ENCODE measurements at places on chromosomes 5 and 9.

GRCh38 chr9:26891726-26892125 lies 876 bp downstream of the CAAP1 start:
- no peak for DNase-seq

DNA sequence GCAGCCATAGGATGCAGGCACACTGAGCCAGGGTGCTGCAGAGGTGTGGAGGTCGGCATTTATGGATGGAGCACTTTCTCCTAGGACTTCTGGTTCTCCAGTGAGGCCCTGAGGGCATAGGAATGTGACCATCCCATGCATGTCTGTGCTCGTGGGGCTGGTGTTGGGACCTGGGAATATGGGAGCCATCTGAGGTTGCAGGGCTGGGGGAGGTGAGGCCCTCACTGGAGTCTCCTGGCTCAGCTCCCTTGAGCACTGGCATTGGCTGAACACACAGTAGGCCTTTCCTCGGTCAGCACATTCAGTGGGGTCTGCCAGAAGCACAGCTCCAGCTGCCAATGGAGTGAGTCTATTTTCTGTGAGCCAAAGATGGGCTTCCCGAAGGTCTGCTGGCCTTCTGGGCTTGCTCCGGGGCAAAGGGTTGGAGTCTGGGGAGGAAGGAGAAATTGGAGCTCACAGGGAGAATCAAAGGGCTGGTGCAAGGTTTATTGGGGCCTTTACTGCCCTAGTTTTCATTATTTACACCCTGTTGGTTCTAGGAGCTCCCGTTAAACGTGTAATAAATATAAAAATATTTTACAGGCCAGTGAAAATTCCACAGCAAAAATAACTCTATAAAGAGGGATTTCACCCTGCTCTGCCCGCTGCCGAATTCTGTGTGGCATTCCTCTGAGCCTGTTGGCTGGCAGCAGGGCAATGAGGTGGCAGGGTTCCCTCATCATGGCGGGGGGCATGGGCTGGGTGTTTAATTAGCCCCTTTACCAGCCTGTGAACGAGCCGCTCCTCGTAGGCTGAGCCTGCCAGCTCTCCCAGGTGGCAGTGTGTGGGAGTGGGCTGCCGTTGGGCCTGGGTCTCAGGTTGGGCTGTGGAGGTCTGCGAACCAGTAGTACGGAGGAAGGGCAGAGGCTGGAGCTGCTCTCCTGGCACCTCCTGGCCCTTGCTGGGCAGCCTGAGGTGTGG lies 31.6 kb upstream of the PITX1 start:
- DNase-seq: no peak

GRCh38 chr9:22142671-22143070 lies 133.6 kb upstream of the CDKN2B start:
- DNase-seq: no peak

DNA sequence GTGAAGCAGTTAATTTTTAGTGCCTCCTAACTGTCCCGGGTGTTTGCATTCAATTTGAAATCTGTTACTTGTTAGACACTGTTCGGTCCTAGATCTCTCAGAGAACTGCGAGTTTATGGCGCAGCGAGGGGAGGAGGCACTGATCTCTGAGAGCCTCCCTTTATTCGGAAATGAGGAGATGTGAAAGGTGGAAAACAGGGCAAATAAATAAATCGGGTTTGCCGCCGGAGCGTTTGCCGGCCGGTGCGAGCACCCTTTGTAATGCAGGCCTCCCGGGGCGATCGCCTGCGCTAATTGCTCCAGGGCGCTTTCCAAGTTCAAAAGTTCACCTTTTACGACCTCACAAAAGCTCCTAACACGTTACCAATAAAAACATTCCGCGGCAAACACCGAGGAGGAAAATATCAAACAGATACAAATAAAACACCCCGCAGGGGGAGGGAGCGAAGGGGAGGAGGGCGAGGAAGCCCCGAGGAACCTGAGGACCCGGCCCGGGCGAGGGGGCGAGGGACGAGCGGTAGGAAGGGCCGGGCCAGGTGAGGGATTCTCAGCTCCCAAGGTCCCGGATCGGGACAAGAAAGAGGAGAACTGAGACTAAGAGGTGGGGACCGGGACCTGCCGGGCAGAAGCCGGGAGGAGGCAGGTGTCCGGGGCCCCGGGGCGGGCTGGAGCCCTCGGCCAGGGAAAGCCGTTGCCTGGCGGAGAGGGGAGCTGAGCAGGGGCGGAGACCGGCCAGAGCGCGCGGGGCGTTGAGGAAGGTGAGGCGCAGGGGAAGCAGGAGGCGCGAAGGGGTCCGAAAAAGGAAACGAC lies 1.4 kb downstream of the NR6A1 start:
- no peak for DNase-seq

DNA sequence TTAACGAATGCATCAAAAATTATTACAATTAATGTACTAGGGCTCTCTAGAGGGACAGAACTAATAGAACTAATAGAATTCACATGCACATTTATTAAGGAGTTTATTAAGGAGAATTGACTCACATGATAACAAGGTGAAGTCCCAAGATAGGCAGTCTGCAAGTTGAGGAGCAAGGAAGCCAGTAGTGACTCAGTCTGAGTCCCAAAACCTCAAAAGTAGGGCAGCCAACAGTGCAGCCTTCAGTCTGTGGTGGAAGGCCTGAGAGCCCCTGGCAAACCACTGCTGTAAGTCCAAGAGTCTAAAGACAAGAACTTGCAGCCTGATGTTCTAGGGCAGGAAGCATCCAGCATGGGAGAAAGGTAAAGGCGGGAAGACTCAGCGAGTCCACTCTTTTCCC lies 633.8 kb downstream of the SEMA5A start:
- no peak for DNase-seq

DNA sequence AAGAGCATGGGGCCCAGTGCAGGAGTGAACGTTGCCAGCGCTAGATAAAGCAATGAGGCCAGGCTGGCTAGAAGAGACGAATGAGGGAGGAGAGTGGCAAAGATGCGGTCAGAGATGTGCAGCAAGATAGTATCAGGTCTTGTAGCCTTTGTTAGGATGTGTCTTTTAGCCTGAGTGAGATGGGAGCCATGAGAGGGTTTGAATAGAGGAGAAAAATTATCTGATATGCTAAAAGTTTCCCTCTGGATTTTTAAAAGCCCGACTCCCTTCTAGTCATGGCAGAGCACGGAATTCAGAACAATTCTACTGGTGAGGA lies 12.2 kb downstream of the DUSP1 start:
- no peak for DNase-seq

GRCh38 chr5:14681236-14681752 lies 16.8 kb downstream of the OTULIN start:
- no peak for DNase-seq
